ENCODE measurements at places on chromosomes 4 and X.

DNA sequence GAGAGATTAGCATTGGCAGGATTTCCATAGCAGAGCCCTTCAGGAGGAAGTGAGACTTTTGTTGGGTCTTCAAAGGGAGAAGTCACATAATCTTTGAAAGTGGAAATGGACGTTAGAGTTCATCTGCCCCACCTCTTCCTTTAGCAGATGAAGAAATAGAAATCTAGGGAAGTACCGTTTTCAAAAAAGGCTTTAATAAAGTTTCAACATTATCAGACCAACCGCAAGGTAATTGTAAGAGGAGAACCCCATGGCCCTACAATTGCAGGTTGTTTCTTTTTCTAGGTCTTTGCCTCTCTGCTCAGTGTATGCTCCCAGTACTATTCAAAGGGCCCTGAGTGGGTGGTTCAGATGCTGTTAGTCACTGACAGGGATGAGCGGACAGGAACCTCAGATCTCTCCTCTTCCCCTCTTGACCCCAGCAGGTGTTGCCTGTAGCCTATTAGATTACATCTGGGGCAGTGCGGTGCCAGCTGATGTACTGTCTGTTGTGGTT lies 48.6 kb upstream of the AP1S2 start:
- DNase-seq = no peak

DNA sequence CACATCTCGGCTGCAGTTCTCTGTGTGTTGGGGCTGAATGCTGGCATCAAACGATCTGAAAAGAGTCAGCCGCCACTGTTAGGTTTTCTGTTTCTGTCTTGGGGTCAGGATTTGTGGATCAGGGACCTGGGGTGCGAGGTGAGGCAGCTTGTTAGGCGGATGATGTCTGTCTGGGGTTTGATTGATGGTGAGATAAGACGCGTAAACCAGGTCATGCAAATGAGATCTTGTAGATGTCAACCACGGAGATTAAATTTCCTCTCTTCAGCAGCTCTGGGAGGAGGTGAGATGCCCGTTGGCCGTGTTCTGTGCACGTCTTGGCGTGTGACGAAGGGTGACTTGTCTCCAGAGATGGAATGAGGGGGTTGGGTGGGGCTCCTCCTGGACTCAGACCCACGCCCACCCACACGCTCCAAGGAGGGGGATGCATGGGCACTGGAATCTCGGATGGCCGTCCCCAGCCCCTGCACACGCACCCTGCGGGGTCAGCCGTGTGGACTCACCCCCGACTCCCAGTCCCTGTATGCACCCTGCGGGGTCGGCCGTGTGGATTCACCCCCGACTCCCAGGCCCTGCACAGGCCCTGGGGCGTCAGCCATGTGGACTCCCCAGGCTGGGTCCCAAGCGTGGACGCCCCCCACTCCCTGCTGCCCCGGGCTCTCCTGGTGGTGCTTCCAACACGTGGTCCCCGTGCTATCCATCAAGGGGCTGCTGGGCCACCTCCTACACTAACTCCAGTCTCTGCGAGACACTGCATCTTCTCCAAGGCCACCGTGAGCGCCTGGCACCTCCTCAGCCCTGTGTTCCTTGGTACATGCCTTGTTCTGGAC lies 16.0 kb upstream of the UVSSA start:
- no peak for DNase-seq

GRCh38 chrX:1719270-1719669 lies 104.4 kb downstream of the ASMT start:
- no peak for DNase-seq

- no peak for DNase-seq
Measured at GRCh38 chr4:60657807-60658206, 542.3 kb upstream of the ADGRL3 start.

DNA sequence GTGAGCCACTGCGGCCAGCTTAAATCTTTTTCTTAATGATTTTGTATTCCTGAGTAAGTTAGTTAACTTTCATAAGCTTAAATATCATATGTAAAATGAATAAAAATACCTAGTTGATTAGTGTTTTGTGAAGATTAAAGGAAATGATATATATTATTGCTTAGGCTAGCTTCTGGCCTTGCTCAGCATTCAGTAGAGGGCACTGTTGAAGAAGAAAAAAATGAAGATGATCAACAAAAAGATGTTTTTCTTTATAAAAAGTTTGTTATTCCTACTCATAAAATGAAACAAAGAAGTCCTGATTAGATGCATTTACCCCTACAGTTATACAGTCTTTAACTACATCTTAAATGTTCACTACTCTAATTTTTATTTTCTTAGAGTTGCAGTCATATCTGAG lies 797.7 kb downstream of the RAPGEF2 start:
- no peak for DNase-seq

DNA sequence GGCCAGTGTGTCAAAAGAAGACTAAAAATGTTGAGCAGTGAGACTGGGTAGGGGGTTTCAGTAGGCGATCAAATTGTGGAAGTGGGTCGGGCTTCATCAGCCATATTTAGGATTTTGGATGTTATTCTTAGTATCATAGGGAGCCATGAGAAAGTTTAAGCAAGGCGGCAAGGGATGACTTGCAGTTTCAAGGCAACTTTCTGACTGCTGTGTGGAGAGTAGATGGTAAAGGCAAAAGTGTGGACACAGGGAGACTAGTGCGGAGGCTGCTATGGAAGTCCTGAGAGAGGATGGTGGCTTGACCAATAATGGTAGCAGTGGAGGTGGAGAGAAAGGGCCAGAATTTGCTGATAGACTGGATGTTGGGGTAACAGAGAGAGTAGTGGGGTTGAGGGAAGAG lies 15.4 kb downstream of the GK start:
- no peak for DNase-seq

DNA sequence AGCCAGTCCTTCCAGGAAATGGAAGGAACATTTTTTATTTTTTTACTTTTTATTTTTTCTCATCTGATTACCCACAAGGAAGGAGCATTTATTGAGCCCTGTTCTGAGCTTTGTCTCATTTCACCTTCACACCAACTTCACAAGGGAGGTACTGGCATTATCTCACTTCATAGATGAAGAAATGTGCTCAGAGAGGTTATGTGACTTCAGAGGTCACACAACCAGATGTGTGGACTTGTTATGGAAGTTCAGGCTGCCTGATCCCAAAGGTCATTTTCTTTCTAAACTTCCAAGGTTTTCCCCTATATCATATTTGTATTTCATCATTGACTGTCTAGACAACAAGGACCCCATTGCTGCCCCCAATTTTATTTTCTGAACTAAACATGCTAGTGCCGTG lies 160.3 kb downstream of the DCLK2 start:
- DNase-seq = no peak

DNA sequence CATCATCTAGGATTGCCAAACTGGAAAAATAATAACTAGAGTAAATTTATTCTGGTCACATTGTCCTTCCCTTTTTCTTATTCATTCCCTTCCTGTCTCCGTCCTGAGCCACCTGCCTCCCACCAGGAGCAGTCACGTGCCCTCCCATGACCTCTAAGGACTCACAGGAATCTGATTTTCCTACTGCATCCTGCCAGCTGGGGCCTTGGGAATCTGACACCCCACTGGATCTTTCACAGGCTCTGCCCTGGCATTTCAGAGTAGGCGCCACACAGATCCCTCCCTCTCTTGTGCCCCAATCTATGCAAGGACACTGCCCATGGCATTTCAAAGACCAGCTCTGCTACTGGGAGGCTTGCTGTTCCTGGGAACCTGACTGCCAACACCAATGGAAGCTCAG lies 520.5 kb downstream of the PPARGC1A start:
- no peak for DNase-seq

GRCh38 chr4:133483600-133484246 lies 334.6 kb downstream of the PCDH10 start:
- no peak for DNase-seq

GRCh38 chr4:39062094-39062769 lies at the start of gene KLHL5:
Gene KLHL5, plus strand, starts transcription at chr4:39062232. Its CDS starts 421 bp downstream, at chr4:39062653.
- no peak for DNase-seq
